ENCODE measurements at places on chromosomes 2 and 18.

DNA sequence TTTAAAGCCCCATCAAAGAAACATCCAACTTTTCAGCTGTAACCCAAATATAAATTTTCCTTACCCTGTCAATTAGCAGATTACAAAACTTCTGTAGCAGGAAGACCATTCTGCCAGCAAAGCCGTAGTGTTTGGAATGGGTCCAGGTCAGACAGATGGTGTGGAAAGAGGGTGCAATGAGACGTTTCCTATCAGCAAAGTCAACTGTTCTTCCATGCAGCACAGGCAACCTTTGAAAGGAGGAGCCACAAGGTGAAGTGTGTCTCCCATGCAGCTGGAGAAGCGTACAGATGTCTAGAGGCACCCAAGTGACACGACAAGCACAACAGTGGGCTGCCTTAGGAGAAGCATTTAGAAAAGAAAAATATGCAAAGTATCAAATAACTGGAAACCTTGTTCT lies 83.7 kb downstream of the SP3 start:
- no peak for DNase-seq

DNA sequence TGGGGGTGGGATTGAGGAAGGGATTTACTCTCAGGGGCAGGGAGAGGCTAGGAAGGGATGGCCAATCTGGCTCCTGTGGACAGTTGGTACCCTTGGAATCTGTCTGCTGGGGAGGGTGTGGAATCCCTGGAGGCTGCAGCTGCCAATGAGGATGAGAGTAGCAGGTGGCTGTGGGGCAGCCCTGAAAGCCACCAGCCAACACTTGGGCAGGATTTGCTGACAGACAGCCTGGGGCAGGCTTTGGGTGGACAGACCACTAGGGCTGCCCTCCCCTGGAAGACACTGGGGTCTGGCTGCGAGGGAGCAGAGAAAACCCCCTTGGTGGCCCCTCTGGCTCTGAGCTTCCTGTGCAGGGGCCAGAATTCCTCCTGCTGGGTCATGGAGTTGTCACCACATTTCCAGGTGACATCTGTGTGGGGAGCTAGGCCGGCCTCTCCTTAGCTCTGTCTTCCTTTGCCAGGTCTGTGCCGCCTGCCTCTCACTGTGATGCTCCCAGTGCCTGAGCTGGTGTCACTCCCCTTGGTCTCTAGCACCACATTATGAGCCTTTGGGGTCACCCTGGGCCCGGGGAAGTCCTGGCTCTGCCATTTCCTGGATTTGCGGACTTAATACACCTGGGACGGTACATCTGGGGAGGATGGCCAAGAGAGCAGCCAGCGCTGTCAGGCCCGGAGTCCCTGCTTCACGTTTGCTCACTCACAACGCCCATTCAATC lies 13.4 kb upstream of the ARHGEF4 start:
- DNase-seq: no peak

GRCh38 chr2:121038891-121039616 lies 245.9 kb downstream of the TFCP2L1 start:
- DNase-seq: no peak

DNA sequence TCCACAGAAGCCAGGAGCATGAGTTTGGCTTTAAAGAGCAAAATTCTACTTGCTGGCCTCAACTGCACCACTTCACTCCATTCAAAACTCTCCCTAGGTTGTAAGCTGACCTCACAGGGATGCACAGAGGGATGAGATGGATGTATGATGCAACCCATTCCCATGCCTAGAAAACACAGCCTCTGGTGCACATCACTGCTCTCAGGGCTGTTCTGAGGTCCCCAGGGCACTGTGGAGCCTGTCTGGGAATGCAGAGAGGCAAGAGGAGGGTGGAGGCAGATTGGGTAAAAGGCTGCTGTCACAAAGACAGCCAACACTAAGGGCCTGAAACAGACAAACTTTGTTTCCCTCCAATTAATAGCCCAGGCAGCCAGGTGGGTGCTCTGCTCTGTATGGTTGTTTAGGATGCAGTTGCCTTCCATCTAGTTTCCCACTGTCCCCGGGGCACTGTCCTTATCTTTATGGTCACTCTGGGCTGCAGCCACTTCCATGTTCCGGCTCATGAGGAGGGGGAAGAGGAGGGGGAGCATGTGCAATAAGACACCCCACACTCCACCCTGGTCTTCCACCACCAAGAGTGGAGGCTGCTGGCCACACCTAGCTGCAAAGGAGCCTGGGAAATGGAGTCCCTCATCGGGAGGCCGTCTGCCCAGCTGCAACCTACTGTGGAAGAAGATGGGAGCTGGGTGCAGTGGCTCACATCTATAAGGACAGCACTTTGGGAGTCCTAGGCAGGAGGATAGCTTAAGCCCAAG lies 7.0 kb downstream of the GPR45 start:
- DNase-seq: no peak

GRCh38 chr2:127663566-127664064 lies 11.7 kb downstream of the LIMS2 start:
- no peak for DNase-seq
